ENCODE measurements at places on chromosomes 16 and 17.
A peak's percentile ranks its signal among the peaks of the same experiment; 100 is the strongest.

DNA sequence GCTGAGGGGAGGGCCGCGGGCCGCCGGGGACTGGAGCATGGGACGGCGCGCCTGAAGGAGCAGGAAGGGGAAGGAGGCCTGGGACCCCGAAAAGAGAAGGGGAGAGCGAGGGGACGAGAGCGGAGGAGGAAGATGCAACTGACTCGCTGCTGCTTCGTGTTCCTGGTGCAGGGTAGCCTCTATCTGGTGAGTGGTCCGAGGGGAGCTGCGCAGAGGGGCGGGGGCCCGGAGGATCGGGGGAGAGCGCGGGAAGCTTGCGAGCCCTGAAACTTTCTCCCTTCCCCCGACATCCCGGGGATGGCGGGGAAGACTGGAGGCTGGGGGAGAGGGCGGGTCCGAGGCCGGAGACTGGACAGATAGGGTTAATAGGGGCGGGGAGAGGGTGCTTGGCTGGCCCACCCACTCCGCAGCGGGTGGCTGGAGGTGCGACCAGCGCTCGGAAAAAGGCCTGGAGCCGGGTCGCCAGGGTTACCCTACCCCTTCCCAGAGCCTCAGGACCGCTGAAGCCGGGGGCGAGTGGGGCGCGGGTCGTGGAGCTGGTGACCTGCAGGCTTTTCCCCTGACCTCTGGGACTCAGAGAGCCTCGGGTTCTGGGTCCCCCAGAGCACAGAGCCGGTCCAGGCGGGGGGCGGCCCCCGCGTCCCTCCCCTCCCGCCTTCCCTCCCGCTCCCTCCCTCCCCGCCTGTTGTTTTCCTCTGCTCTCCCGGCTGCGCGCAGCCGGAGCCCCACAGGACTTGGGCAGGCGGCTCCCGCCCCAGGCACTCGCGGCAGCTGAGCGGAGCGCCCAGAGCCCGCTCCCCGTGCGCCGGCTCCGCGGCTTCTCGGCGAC is 631 bp downstream of the NXPH3 start:
- no peak for DNase-seq

DNA sequence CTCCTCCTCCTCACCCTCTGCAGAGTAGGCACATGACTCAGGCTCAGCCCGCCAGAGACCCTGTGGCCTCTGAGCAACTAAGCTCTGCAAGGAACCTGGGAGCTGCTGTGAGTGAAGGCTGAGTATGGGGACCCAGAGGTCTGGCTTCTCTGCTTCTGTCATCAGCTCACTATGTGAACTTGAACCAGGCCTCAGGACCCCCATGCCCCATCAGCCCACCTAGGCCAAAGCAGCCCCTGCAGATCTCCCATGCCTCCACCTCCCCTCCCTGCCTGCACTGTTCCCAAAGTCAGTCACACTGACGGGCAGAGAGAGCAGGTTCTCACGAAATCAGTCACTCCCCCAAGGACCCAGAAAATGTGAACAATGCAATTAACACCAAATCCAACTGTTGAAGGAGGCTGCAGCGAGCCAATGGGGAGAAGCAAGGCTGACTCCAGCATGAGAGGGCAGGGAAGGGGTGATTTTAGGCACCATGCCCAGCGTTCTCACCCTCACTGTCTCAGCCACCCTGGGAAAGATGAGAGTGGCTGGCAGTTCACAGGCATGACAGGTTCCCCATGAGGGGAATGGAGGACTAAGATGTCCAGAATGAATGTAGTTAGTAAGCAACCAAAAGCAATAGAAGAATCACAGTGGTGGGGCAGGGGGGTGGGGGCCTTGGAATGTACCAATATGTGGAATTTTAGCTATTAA is 60.6 kb downstream of the BEAN1 start:
- DNase-seq: no peak

DNA sequence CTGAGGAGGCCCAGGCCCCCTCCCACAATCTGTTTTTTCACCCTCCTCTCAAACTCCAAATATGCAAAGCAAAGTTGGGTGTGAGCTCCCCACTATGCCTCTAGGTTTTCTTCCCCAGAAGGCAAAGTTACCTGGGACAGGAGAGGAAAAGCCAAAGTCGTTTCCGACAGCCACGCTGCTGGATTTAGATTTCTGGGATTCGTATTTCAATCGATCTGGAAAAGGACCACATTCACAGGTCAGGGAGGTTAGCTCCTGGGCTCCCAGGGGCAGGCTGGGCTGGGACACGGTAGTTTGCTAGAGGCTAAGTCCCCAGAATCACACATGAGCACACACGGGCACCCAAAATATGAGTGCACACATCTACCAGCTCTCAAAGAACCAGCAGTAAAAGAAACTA is 21.3 kb upstream of the MRPS23 start:
- no peak for DNase-seq

DNA sequence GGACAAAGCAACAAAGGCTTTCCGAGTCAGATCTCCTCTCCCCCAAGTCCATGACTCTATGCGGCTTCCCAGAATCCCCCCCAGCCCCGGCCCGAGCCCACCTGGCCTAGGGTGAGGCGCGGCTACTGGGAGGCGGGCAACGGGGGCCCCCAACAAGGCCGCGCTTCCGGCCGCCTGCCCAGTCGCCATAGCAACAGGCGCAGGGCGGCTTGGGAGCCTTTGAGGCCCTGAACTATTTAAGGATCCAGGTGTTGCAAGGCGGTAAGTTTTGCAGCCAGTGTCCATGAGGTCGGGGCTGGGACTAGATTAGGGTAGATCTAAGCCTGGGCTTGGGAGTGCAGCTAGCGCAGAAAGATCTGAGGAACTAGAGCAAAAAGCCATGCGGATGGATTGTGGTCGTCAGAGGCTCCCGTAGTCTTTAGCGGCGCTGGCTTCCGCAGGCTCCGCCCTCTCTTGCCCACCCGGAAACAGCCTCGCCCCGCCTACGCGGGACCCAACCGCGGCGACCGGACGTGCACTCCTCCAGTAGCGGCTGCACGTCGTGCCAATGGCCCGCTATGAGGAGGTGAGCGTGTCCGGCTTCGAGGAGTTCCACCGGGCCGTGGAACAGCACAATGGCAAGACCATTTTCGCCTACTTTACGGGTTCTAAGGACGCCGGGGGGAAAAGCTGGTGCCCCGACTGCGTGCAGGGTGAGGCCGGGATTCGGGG is at the start of the genes KIAA0753 and TXNDC17:
TSS of gene KIAA0753 (minus strand) at position 176 of the 711 bp plus-strand sequence. CDS start 5,608 bp downstream, outside the sequence.
TSS of gene TXNDC17 (plus strand) at position 525 of the 711 bp plus-strand sequence. CDS start at position 548, 23 bp downstream.
- DNase-seq: peak; percentile 87

DNA sequence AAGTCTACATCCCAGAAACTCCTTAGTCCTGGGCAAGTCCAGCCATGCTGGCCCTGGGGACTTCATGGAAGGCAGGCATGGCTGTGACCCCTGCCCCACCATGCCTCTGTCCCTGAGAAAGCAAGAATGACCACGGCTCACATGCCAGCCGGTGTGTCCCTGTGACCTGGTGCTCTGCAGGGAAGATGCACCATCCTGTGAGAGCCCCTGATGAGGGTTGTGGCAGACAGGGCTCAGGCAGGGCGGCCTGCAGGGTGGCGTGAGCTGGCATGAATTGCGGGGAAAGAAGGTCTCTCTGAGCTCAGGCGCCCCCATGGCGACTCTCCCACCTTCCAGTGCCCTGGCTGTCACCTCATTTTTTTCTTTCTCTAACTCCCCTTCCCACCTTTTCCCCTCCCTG is 260.3 kb downstream of the RBFOX3 start:
- DNase-seq: no peak

DNA sequence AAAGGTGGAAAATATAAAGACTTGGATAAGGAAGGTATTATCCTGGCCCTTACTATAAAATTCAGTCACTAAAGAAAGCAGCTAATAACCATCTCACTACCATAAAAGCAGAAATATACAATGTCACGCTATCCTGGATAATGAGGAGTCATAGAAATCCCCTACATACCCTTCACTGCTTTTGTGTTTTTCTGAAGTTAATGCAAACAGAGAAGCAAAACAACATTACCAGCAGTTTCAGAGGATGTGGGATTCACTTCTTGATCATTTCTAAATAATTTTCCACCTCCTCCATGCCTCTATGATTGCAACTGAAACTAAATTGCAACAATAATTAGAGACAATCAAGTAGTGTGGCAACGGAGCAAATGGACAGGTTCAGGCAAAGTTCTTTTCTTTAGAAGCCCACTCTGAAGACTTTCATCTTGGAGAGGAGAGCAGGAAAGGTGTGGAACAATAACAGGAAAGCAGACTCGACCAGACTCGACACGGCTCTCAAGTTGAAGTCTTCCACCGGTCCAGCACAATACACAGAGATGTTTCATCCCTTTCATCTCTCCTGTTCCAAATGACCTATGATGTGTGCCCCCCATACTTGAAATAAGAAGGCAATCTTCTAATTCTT is 10.2 kb downstream of the CYTH1 start:
- DNase-seq: no peak

DNA sequence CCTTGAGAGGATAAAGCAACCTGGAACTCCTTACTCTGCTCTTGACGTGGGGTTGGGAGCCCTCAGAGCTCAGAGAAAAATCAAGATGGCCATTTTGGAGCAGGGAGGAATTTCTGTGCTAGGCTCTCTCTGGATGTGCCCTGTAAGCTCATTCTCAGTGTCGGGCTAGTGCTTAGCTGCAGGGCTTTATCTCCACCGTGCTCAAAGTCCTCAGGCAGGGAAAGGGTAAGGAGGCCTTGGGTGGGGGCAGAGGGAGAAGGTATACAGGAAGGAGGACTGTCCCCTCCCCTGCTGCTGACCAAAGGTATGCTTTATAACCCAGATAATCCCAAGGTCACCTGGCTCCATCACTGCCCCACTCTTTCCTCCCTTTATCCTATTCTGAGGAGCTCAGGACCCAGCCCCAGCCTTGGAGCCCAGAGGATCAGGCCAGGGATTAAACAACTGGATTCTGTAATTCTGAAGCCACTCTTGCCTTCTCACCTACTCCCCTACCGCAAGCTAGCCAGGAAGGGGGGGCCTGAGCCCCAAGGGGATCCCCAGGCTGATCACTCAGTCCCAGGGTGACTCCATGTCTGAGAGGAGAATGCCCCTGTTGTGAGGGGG is 1.1 kb downstream of the DHRS11 start:
- DNase-seq: no peak

- peak; percentile 8 for DNase-seq
Measured at GRCh38 chr16:83995754-83996153, 27.7 kb downstream of the NECAB2 start.

DNA sequence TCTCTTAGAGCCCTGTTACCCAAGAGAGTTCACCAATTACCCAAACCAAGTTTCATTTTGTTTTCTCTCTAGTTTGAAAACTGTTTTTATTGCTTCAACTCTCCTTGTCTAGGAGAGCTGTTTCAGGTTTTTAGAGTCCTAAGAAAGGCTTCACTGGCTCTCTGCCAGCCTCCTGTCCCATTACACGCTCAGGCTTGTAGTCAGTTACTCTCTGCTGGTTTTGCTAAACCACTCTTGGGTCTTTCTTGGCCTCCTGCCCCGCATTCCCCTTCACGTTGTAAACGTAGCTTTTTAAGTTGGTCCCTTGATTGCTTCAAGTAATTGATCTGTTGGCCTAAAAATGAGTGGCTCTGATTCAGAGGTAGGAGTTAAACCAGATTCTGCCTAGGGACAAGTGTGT is 529.1 kb downstream of the MAF start:
- DNase-seq: no peak

DNA sequence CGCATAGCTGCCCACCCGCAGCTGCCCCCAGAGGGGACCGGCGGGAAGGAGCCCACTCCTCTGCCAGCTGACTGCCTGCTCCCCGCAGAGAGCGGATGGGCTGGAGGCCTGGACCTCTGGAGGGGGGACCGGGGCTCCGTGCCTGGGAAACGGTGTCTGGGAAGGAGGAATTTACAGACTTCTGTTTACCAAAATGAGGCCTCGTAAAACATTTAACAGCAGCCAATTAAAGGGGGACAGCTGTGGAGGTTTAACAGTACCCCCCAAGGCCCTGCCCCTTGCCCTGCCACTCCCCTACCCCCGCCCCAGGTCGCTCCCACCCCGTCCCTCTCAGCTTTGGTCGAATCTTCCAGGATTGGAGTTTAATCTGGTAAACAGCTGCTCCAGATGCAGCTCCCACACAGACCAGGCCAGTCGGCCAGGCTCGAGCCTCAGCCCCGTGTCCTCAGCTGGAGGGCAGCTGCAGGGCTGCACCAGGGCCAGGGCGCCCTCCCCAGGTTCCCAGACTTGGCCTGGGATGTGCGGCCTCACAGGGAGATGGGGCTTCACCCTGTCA is 41.1 kb downstream of the BAHCC1 start:
- no peak for DNase-seq

DNA sequence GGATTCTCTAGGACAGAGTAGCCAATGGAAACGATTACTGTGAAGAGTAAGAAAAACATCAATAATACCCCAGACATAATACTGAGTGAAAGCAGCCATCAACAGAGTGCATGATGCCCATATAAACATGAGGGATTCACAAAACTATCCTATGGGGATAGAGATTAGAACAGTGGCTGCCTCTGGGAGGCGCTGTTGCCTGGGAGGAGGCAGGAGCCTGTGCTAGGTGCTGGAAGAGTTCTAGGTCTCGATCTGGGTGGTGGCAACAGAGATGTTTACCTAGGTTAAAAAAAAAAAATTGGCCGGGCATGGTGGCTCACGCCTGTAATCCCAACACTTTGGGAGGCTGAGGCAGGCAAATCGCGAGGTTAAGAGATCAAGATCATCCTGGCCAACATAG is 7.9 kb downstream of the FA2H start:
- no peak for DNase-seq

DNA sequence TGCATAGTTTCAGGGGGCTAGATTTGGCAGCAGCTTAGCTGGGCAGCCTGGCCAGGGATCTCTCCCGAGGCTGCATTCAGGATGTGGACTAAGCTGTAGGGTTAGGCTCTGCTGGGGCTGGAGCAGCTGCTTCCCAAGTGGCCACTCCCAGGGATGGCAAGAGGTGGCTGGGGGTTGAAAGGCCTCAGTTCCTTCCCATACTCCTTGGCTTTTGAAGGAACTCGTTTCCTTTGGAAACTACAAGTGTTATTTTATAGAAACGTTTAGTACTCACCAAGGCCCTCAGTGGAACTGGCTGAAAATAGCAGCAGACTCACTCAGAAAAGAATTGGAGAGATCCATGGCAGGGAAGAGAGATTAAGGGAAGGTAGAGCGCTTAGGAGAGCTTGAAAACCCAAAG is 76.4 kb downstream of the WWP2 start:
- DNase-seq: no peak

DNA sequence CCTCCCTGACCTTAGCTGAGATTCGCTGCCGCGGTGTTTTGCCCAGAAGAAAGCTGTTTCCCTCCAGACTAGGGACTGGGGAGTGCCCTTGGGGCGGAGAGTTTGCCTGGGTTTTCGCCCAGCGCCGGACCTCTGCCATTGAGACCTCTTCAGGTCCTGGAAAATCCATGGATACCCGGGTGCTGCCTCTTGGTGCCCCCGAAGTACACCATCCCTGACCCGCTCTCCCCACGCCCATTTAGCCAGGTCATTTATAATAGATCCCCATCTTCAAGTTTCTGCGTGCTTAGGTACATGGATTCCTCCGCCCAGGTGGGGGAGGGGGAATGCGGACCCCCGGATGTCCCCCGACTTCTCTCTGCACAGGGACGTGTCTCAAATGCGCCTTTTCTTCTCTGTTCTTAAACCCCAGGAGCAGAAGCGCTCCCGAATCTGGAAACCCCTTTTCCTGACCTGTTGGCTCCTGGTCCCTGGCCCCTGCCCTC is 15.0 kb upstream of the CBX8 start:
- DNase-seq: no peak

DNA sequence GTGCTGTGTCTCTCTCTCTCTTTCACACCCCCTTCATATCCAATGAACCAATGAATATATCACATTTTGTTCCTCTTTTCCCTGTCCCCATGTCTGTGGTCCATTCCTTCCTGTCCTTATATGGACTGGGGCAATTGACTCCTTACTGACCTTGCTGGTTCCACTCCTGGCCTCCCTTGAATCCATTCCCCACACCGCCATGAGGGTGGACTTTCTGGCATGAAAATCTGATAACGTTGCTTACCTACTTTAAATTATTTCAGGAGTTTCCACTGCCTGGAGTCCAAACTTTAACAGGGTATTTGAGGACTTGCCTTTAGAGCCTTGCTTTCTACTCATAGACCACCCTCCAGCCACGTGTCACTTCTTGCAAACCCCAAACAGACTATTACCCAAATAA is 12.1 kb upstream of the ARHGAP17 start:
- DNase-seq: no peak

All from hippocampal formation (tissue), 2 donors.